ENCODE measurements at places on chromosomes 2 and 18. TPM values are rescaled to one million over a fixed set of nuclear protein-coding genes. Genes with fewer than 3 reads are reported as not detected.
A peak's percentile ranks its signal among the peaks of the same experiment; 100 is the strongest.

SERPINB12 gene
- not detected for total RNA-seq

- no peak for DNase-seq
- H3K27me3 ChIP-seq, result no peaks in the 10 kb centered on the region
- H3K4me1 ChIP-seq, result no peaks in the 10 kb centered on the region
- H3K4me3 ChIP-seq, result no peak overlapping the region
These were observed 365.1 kb upstream of the NETO1 start for GRCh38 chr18:73232933-73233332.

DNA sequence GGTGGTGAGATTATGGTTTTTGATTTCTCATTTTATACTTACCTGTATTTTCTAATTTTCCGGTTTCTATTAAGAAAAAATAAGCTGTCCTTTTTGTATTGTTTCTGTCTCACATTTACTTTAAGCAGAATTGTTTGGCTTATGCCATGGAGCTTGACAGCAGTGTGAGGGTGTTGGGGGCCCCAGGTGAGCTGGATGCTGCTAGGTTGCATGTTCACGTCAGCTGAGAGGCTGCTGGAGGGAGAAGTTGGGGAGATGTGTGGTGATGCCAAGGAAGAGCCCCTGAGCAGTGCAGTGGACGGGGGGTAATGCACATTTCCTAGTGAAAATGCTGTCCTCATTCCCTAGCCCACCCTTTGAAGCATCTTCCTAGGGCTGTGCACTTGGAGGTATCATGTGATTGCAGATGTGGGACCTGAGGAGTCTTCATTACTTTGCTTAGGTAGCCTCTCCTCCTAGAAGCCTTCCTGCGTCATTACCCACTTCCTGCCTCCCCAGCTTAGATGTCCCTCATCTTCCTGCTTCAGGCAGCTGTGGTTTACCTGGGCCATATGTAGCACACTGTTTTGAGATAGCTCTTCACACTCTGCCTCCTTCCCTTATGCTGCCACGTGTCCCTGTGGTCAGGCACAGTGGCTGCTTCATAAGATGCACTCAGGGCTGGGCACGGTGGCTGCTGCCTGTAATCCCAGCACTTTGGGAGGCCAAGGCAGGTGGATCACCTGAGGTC, 16.2 kb downstream of the ATG16L1 start:
- H3K27ac ChIP-seq, result no peak overlapping the region
- no peak for DNase-seq
- H3K4me3 ChIP-seq, result no peak overlapping the region

DNA sequence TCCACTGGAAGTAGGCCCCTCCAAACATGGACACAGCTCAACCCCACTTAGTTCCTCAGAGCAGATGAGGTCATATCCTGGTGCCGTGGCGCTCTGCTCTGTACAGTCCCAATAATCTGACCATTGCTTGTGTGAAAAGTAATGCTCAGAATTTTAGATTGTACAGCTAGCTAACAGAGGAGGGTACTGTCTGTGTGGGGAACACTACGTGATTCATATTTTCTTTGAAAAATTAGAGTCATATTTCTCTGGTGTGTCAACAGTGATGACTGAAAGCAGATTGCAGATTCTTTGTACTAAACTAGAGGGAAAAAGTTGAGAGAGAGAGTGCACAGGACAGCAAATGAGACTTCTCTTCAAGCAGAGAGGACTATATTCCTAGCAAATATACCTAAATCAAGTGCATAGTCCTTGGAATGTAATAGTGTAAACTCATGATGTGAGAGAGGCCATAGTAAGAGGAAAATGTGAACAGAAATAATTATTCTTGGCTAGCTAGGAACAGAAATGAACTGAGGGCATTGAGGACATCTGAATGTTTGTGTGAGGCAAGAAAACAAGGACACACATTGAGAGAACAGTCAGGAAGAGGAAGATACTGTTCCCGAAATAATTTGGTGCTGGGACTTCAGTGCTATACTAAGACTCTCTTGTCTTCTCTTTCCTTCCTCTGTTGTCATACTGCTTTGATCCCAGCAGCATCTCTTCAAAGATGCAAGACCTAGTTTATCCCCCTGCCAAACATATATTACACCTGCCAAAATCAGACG, 157.0 kb upstream of the RND3 start:
- DNase-seq, result no peak
- no peaks in the 10 kb centered on the region for H3K36me3 ChIP-seq
- no peak overlapping the region for H3K4me3 ChIP-seq
- H3K27me3 ChIP-seq, result no peaks in the 10 kb centered on the region

DNA sequence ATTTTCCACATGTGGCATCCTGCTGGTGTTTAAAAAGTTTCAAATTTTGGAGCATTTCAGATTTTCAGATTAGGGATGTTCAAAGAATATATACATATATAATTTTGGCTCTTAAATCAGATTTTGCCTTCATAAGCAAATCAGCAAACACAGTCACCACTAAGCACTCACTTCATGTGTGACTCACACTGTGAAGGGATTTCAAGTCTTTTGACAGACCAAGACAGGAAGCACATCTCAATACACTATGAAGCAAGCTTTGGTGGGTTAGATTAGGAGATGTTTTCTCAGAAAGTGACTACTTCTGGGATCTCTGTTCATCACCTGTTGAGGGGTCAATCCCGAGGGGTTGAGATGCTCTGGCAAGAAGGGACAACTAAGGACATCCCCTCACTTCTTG, 227.8 kb upstream of the RBBP8 start:
- no peaks in the 10 kb centered on the region for H3K36me3 ChIP-seq
- H3K27me3 ChIP-seq, result no peaks in the 10 kb centered on the region
- no peak for DNase-seq
- H3K4me1 ChIP-seq, result no peaks in the 10 kb centered on the region
- H3K4me3 ChIP-seq, result no peak overlapping the region

- DNase-seq, result peak; percentile 90
- H3K4me1 ChIP-seq, result peaks cover 24% of the 10 kb centered on the region
- no peaks in the 10 kb centered on the region for H3K27me3 ChIP-seq
- peak overlapping the region; percentile 87 for H3K27ac ChIP-seq
- H3K4me3 ChIP-seq, result no peak overlapping the region
- H3K36me3 ChIP-seq, result no peaks in the 10 kb centered on the region
These were observed 44.2 kb upstream of the HS6ST1 start for GRCh38 chr2:128362889-128363228.

DNA sequence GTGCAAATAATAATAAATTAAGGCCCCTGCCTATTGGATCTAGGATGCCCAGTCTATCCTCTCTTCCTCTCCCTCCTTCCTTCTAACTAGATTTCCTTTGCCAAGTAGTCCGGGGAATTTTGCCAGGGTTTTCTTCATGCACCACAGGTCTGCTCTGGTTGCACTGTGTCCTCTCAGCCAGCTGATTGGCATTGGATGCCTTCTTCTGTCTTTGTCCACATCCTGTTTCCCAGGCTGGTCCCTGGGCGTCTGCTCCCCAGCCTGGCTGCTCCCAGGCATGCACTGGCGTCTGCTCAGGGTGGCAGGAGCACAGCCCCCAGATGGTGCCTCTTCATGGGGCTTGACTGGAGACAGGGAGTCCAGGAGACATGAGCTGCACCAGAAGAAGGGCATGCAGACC, 66.4 kb downstream of the GALR1 start:
- no peak overlapping the region for H3K4me3 ChIP-seq
- H3K27ac ChIP-seq, result no peak overlapping the region
- no peak for DNase-seq
- peaks cover 16% of the 10 kb centered on the region for H3K4me1 ChIP-seq
- H3K36me3 ChIP-seq, result no peaks in the 10 kb centered on the region

DNA sequence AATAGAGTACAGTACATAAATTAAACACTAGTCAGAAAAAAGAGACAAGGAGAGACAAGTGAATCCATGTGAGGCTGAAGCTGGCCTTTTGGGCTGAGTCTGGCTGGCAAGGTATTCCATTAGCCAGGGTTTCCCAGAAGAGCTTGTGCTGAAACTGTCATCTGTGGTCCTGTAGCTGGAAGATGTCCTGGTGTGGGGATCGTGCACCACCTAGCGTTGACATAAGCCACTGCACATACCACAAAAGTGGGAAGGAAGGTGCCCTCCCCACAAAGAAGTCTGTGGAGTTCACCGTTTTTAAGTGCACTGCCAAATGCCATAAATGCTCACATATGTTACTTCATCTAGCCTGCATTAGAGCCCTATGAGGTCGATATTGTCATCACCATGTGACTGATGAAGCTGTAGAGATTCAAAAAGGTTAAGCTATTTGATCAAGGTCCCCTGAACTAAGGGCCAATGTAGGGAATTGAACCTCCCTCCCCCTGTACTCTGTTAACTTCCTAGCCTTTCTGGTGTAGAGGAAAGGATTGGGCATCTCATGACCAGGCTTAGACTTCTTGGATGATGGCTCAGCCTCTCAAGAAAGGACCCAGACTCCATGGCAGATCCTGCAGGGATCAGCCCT, 31.9 kb upstream of the GALNT14 start:
- no peaks in the 10 kb centered on the region for H3K4me1 ChIP-seq
- H3K27me3 ChIP-seq, result peaks cover 4% of the 10 kb centered on the region
- H3K36me3 ChIP-seq, result no peaks in the 10 kb centered on the region
- H3K4me3 ChIP-seq, result no peak overlapping the region
- peak; percentile 77 for DNase-seq
- no peak overlapping the region for H3K27ac ChIP-seq

Measured in neural progenitor cell (in vitro differentiated cells).